Trophoblast cell (in vitro differentiated cells and primary cell): ENCODE measurements at places on chromosomes 12 and 14.
A peak's percentile ranks its signal among the peaks of the same experiment; 100 is the strongest.

- DNase-seq = peak; percentile 48
These were observed 233.0 kb downstream of the EGLN3 start for GRCh38 chr14:33717866-33718265.

- DNase-seq = no peak
These were observed 65.5 kb downstream of the LRP6 start for GRCh38 chr12:12201274-12201758.

DNA sequence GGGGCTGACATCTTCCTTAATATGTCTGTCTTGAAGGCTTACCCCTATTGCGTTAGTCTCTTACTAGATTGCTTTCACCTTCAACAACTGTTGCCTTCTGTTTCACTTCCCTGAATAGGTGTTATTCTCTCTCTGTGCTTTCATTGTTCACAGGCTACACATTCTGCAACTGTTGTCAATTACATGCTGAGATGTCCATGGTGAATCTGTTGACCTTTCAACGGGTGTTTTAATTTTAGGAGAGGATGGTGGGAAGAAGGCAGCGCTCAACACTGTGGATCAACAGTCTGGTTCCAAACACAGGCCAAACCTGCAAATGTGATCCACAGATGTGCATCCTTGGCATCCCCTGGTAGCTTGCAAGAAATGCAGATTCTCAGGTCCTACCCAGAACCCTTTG is 101.9 kb downstream of the DACT1 start:
- DNase-seq = no peak

DNA sequence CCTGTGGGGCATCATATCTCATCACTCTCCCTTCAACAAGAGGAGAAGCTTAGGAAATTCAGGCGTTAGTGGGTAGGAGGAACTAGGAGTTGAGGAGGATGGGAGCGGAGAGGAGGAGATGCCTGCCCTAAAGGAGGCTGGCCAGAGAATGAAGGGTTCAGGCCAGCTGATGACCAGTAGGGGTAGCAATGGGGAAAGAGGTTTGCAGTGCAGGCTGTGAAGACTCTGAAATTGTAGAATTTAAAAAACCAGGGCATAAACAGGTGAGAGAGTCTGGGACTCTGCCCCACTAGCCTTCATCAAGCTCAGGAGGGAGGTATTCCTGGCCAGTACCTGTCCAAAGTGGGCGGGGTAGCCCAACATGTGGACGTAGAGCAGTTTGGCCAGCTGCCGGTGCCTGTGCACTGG is 809 bp downstream of the AP1G2 start:
- no peak for DNase-seq

DNA sequence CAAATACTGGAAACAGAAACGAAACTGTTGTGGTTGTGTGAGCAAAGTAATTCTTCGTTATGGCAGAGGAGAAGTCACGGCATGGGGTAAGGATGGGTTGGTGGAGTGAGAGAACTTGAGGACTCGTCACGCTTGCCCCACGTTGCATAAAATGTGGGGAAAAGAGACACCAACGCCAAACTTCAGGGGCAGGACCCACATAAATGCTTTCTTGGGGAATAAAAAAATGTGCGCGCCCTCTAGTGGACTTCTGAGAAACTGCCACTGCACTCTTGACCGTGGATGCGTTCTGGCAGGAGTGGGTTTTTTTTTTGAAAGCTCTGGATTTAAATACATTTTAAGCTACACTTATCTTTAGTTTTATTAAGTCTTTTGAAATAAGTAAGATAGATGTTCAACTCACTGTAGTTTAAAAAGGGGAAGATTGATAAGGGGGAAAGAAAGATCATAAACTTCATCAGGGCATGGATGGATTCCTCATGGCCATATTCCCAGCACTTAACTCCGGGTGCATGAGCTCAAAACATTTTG is 4.1 kb upstream of the IGF1 start:
- DNase-seq = peak; percentile 37

DNA sequence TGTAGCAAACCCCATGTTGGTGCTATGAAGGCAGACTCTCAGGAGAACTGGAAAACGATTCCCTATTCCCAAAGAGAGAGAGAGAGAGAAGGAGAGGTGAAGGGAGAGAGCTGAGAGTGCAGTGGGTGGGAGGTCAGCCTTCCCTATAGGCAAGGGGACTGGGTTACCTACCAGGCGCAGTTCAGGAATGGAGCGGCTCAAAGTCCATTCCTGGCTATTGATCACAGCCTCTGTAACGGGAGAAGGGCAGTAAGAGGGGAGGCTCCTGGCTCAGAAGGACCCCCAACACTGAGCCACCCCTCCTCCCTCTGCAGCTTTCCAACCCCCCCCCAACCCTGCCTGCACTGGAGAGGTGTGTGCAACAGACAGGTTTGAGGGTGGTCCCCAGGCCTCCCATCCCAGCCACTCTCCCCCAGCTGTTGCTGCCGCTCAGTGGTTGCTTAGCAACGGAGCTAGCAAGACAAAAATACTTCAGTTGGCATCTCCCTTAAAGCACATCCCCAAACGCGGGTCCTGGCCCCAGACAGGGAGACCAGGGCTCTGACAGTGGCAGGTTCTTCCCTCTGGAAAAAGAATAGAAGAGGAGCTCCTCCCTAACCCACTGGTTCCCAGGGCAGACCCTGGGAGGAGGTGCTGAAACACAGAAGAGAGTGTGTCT is 3.2 kb downstream of the AGAP2 start:
- no peak for DNase-seq
